Fibroblast of lung (primary cell): ENCODE measurements at places on chromosomes 3 and 15.

GRCh38 chr15:75732177-75732808 lies 19.6 kb upstream of the CSPG4 start:
- no peak for DNase-seq

GRCh38 chr15:89375093-89376005 lies 40.7 kb upstream of the POLG start:
- DNase-seq, result no peak

DNA sequence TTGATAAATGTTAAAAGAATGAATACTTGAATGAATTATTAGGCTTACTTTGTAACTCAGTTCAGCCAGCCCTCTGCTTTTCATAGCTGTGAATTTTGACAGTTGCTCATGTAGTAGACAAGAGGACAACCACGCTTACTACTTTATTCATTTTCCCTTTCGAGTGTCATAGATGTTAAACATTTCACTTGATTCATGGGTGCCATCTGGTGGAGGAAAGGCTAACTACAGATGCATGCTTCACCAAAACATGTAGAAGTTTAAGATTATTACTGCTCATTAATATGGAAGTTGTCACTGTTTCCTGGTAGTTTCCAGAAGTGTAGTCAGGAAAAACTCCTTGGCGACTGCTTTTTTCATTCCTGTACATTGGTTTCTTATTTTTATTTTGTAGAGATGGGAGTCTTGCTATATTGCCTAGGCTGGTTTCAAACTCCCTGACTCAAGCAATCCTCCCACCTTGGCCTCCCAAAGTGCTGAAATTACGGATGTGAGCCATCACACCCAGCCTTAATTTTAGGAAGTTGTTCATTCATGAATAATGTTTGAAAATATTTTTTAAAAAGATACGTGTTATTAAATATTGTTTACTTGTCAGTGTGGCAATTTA lies 163.2 kb downstream of the B3GALNT1 start:
- peak; percentile 77 for DNase-seq

- no peak for DNase-seq
Measured at GRCh38 chr15:69539345-69539744, 86.7 kb downstream of the RPLP1 start.

- peak; percentile 34 for DNase-seq
Measured at GRCh38 chr3:129278966-129279906, 566 bp downstream of the HMCES start.

- DNase-seq, result no peak
Measured at GRCh38 chr15:92130906-92131305, 262.8 kb upstream of the ST8SIA2 start.

DNA sequence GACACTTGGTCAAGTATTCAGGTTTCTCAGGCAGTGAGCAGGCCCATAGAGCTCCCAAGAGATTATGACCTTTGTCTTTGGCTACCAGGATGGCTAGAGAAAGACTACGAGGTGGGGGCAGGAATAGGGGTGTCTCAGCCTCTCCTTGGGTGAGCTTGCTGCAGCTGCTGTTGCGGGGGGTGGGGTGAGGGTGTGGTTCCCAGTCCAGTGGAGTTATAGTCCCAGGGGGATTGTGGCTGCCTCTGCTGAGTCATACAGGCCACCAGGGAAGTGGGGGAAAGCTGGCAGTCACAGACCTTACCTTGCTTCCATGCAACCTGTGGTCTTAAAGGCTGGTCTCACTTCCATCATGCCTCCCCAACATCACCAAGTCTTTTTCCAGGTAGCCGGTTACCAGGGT lies 31.7 kb downstream of the ATP2C1 start:
- peak; percentile 42 for DNase-seq

DNA sequence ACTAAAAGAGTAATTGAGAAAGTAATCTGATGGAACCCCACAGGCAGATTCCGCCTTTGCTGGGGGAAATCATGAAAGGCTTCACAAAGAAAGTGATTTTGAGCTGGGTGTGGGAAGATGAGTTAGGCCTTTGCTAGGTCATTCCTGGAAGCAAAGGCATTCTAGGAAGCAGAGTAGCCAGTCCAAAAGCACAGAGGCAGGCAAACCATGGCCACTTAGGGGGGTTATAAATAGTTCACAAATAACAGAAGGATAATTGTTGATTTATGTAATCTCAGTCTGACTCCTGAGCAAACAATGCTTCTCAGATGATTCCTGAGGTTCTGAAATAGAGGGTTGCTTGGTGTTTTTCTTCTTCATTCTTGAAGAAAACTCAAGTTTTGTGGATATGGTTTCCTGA lies 576.3 kb downstream of the NTRK3 start:
- peak; percentile 38 for DNase-seq

DNA sequence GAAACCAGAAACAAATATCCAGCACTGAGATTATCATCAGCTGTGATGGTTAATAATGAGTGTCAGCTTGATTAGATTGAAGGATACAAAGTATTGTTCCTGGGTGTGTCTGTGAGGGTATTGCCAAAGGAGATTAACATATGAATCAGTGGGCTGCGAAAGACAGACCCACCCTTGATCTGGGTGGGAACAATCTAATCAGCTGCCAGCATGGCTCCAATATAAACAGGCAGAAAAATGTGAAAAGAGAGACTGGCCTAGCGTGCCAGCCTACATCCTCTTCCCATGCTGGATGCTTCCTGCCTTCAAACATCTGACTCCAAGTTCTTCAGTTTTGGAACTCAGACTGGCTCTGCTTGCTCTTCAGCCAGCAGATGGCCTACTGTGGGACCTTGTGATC lies 869.5 kb downstream of the SI start:
- DNase-seq, result no peak

GRCh38 chr15:62591842-62592838 lies 427.1 kb upstream of the C2CD4B start:
- DNase-seq, result peak; percentile 64

DNA sequence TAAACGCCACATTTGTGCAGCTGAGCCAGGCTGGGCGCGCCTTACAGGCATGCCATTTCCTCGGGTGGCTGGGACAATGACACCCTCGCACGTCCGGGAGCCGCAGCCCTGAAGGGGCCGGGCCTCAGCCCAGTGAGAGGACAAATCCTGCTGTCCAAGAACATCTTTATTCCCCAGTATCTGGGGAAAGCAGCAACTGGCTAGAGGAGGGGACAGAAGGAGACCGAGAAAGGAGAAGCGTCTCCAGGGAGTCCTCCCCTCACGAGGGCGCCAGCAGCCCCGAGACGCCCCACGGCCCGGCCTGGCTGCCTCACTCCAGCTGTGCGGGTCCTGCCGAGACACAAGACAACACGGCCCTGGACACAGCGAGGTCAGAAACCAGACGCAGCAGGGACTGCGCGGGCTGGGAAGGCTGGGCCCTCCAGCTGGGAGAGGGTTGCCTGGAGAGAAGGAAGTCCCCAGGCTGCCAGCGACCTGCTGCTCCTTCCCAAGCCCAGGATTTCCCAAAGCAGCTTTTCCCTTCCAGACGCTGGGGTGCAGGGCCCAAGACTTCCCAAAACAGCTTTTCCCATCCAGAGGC lies 130.2 kb downstream of the CHSY1 start:
- DNase-seq, result peak; percentile 65

- peak; percentile 45 for DNase-seq
Measured at GRCh38 chr3:172061724-172062184, 22.4 kb downstream of the FNDC3B start.

DNA sequence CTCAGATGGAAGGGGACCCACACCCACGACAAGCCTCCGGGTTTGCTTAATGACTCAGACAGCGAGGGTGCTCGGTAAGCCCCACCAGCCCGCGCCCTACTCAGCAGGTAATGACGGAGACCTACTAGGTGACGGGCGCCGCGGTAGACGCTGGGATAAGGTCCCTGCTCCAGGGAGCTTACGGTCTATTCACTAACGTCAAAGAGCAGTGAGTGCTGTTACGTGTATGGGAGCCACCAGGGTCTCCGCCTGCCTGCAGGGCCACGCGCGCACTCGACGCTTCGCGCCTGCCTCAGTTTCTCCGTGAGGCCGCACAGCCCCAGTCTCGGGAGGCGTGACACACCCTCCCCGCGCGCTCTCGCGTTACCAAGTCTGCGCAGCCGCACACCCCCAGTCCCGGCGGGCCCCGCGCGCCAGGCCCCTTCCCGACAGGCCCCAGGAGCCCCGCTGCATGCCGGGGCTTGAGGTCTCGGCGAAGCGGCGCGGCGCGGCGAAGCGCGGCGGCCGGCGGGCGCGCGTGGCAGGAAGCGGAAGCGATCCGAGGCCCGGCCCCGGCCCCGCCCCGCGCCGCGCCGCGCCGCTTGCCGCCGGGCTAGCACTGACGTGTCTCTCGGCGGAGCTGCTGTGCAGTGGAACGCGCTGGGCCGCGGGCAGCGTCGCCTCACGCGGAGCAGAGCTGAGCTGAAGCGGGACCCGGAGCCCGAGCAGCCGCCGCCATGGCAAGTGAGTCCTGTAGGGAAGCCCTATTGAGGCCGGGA lies at the start of gene SEC61A1:
TSS of gene SEC61A1 (plus strand) at position 601 of the 758 bp plus-strand sequence. CDS start at position 717, 116 bp downstream.
- peak; percentile 91 for DNase-seq

DNA sequence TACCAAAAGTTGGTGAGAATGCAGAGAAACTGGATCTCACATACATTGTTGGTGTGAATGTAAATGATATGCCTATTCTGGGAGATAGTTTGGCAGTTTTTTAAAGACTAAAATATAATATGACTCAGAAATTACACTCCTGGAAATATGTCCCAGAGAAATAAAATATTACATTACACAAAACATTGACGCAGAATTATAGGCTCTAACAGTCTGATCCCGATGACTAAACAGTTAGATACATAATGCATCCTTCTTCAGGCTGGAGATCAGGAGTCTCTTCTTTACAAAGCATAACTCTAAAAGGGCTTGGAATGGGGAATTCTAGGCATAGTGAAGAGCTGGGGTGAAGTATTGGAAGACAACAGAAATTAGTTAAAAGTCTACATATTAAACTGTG lies 586.2 kb upstream of the NECTIN3 start:
- DNase-seq, result no peak

GRCh38 chr3:67655364-67656121 lies 1.1 kb upstream of the SUCLG2 start:
- DNase-seq, result no peak

- DNase-seq, result no peak
Measured at GRCh38 chr3:33848624-33849347, 50.4 kb downstream of the PDCD6IP start.

- DNase-seq, result peak; percentile 12
Measured at GRCh38 chr15:39777496-39777895, 5.1 kb downstream of the FSIP1 start.
